ENCODE measurements at places on chromosomes 6 and 20.
A peak's percentile ranks its signal among the peaks of the same experiment; 100 is the strongest.

DNA sequence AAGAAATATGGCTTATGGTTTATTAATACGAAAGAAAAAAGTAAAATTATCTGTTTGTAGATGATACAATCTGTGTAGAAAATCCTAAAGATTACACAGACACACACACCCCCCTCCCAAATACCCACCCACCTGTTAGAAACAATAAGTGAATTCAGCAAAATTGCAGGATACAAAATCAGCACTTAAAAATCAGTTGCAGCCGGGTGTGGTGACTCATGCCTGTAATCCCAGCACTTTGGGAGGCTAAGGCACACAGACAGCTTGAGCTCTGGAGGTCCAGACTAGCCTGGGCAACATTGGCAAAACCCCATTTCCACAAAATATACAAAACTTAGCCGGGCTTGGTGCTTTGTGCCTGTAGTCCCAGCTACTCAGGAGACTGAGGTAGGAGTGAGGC is 42.3 kb downstream of the NINL start:
- no peak for DNase-seq

GRCh38 chr6:1620504-1621069 is 10.9 kb downstream of the FOXC1 start:
- no peak for DNase-seq

GRCh38 chr6:161446949-161447348 is 173.1 kb upstream of the AGPAT4 start:
- DNase-seq = no peak

- DNase-seq = no peak
Observed at GRCh38 chr20:24683676-24684075, 214.2 kb downstream of the SYNDIG1 start.

DNA sequence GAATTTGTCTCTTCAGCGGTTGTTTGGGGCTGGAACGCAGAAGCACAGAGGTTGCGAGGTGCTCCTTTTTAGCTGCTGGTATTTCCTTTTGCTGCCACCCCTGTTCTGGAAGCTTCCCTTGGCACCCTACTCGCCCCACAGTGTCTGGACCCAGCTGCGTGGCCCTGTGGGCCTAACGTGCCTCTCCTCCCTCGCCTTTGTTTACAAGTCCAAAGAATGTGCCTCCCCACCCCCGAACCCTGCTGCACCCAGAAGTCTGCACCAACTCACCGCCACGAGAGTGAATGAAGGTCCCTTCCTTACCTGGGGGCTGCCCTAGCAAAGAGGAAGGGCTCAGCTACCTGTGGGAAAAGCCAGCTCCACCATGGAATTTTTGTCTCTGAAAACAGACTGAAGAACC is 139.7 kb upstream of the RPS6KA2 start:
- no peak for DNase-seq

- DNase-seq = peak; percentile 21
Observed at GRCh38 chr20:542777-543368, 717 bp downstream of the CSNK2A1 start.

Measured in PC-9 (cell line).